Stimulated activated CD4-positive, alpha-beta T cell treated with anti-CD3 and anti-CD28 coated beads, Interleukin-1b, Interleukin-23, amount 100 ng/mL, for 48 hours (primary cell): ENCODE measurements at places on chromosomes 1 and 21.

DNA sequence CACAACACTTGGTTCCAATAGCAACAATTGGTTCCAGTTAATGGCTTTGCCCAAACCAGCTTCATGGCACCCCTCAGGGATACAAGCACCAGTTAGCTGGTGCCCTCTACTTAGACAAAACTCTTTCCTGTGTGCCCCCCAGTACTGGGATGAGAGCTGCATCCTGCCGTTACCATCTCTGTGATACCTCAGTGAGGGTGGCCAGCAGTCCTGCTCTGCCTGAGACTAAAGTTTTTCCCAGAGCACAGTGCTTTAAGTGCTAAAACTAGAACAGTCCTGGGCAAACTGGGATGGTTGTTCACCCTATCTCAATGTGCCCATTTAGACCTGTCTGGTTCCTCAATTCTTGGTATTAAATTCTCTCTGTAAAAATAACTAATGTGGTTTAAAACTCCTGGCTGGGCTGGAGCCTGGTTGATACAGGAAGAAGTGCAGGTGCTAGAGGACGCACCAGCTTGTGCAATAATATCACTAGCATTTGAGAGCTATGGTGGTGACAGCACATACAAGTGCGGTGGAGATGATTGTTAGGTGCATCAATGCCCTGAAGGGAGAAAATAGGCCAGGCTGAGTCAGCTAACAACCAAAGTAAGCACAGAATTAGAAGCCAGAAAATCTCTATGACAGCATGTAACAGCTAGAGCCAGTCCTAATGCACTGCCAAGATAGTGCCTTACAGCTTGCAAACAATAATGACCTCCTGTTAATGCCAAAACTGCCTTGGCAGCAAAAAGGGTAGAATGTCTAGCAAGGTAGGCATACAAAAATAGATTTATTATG, 179.8 kb upstream of the GALNT2 start:
- no peak for DNase-seq

DNA sequence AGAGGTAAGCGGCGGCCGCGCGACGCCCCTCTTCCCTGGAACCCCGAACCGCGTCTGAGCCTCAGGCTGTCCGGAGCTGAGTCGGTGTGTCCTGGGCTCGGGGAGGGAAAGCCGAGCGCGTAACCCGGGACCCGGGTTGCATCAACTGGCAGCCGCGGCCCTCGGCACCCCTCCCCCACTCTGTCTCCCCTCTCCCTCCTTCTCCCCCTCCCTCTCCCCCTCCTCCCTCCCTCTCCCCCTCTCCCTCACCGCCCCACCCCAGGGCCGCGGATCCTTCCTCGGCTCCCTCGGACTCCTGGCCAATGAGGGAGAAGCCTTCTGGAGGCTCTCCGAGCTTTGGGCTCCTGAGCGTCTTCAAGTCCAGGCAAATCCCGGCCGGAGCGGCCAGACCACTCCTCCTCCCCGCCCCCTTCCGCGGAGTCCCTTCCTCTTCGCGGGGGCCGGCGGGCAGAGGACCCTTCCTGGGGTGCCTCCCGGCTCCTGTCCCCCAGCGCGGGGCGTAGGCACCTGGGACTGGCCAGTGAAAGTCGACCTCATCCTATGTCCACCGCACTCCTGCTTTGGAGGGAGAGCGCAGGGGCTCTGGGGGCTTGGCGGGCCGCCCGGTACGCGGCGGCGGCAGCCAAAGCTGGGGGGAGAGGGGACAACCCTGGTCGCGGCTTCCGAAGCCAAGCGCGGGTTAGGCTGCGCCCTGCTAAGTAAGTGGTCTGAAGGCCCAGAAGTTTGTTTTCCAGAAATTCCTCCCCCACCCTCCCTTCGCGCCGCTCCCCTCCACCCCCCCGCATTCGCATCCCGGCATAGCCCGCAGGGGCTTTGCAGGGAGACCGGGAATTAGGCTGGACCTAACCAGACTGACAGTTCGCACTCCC, 850 bp downstream of the SESN2 start:
- DNase-seq: peak; percentile 30

GRCh38 chr1:91672601-91673161, 172.0 kb downstream of the CDC7 start:
- DNase-seq: peak; percentile 41

- peak; percentile 52 for DNase-seq
These were observed 5.9 kb downstream of the SOD1 start for GRCh38 chr21:31665397-31665796.

DNA sequence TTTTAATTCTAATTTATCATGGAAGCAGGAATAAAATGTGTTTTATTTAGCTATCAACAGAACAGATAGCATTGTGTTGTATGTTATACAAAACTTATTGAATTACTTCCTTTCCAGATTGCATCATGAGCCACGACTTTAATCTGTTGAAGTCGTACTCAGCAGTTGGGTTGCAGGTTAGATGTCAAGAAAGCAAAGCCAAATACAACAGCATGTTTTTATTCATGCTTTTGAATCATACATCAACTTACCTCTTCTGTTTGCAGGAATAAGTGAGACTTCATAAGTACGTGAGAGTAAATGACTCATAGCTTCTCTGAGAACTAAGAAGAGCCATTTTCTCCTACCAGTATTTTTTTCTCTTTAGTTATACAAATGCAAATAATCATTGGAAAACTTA, 110.8 kb upstream of the ADGRL4 start:
- no peak for DNase-seq

GRCh38 chr21:33395891-33396331, 7.3 kb upstream of the IFNGR2 start:
- no peak for DNase-seq

GRCh38 chr1:109874445-109874844, 36.2 kb upstream of the CSF1 start:
- no peak for DNase-seq

- DNase-seq: no peak
These were observed 16.9 kb downstream of the TCEANC2 start for GRCh38 chr1:54070171-54070837.

GRCh38 chr1:228552596-228553176, 65.5 kb downstream of the RNF187 start:
- DNase-seq: no peak

GRCh38 chr1:180177931-180178330, 23.3 kb downstream of the QSOX1 start:
- DNase-seq: no peak

- DNase-seq: no peak
These were observed 65.6 kb downstream of the GRIK3 start for GRCh38 chr1:36968730-36969129.

GRCh38 chr1:150257624-150258585, at the start of gene CA14:
CA14 (plus strand) TSS chr1:150257774; CDS start chr1:150258129, 355 bp downstream.
- no peak for DNase-seq

DNA sequence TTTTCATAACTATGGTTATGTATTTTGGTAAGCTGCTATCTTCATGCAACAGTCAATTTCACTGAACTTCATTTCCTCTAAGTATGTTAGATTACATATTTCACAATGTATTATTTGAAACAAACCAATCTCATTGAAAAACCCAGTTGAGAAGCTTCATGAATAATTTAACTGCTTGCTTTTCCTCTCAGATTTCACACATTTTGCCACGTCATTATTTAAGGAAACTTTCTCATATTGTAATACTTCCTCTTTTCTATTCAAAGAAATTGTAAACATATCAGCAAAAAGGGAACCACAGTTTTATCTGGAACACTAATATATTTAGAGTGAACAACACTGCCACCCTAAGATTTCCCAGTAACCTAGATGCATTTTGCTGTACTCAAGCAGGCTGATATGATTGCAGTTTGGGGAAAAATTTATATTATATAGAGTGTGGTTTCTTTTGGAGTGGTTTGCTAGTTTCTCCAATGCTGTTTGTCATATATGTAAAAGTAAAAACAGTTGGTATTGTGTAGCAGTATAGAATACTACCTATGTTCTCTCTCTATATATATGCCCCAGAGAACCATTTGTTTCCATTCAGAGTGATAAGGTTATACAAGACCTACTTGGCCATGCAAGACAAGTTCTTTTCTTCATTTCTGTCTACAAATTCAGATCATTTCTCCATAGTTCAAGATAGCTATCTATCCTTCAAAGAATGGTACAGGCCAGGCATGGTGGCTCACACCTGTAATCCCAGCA, 28.4 kb upstream of the AHCTF1 start:
- no peak for DNase-seq

DNA sequence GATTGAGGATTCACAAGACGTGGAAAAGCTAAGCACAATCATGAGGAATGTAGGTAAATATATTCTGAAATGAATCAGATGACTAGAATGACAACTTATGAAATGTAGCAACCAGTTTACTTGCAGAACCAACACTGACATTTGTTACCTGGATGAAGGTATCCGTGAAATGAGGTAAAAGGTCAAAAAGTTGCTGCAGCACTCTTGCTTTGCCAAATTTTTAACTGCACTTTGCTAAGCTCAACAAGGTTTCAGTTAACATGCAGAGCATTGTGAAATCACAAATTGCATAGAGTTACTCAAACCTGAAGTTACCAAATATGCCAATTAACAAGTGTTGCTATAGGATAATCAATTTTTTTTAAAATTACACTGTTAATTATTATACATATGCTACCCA, 1280.1 kb downstream of the KCNT2 start:
- DNase-seq: no peak

GRCh38 chr1:27588256-27589232, 15.4 kb downstream of the AHDC1 start:
- no peak for DNase-seq

DNA sequence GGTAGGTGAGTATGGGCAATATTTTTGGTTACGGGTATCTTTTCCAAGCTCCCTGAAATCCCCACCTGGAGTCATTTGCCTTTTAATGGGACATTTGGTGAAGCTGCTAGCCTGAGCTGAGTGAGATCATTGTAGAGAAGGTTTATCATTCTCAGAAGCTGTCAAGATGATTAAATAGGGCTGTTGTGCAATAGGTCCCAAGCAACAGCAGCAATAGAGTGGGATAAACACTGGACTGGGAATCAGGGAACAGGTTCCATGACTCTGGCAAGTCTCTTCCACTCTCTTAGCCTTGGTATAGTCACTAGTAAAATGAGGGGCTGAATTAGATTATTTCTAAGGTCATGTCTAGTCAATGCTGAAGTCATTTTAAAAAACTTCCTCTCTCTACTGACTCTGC, 30.3 kb upstream of the FAM78B start:
- DNase-seq: no peak

GRCh38 chr1:15328351-15329103, 81.2 kb upstream of the EFHD2 start:
- no peak for DNase-seq

GRCh38 chr1:107538502-107538901, 397.7 kb downstream of the NTNG1 start:
- no peak for DNase-seq

GRCh38 chr1:225260319-225260718, 167.5 kb downstream of the LBR start:
- DNase-seq: no peak

GRCh38 chr1:77031106-77031662, 163.9 kb downstream of the ST6GALNAC5 start:
- DNase-seq: no peak

GRCh38 chr1:40592107-40592803, 60.8 kb downstream of the ZNF684 start:
- no peak for DNase-seq

GRCh38 chr1:151596166-151596953, 15.5 kb upstream of the SNX27 start:
- DNase-seq: no peak

DNA sequence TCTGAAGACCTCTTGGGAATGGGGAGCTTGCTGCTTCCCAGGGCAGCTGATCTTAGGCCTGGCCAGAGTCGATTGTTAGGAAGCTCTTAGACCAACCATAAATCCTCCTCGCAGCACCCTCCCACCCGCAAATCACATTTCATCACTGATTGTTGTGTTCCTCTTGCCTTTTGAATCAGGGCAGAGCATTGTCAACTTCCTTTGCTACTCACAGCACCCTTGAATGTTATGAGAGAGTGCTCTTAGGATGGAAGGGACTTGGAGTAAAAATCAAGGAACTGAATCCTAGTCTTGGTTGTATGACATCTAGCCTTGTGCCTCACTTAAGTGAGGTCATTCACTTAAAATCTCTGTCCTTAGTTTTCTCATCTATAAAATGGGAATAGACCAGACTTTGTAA, 3.0 kb downstream of the VASH2 start:
- no peak for DNase-seq

DNA sequence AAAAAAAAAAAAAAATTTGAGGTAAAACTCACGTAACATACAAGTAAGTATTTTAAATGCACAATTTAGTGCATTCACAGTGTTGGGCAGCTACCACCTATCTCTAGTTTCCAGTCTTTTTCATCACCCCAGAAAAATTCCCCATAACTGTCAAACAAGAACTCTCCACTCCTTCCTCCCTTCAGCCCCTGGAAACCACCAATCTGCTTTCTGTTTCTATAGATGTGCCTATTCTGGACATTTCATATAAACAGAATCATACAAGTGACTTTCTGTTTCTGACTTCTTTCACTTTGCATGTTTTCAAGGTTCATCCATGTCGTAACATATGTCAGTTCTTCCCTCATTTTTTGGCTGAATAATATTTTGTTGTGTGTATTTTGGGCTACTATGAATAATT, 24.9 kb upstream of the ETS2 start:
- no peak for DNase-seq

GRCh38 chr21:42829417-42829816, 49.9 kb downstream of the WDR4 start:
- no peak for DNase-seq

DNA sequence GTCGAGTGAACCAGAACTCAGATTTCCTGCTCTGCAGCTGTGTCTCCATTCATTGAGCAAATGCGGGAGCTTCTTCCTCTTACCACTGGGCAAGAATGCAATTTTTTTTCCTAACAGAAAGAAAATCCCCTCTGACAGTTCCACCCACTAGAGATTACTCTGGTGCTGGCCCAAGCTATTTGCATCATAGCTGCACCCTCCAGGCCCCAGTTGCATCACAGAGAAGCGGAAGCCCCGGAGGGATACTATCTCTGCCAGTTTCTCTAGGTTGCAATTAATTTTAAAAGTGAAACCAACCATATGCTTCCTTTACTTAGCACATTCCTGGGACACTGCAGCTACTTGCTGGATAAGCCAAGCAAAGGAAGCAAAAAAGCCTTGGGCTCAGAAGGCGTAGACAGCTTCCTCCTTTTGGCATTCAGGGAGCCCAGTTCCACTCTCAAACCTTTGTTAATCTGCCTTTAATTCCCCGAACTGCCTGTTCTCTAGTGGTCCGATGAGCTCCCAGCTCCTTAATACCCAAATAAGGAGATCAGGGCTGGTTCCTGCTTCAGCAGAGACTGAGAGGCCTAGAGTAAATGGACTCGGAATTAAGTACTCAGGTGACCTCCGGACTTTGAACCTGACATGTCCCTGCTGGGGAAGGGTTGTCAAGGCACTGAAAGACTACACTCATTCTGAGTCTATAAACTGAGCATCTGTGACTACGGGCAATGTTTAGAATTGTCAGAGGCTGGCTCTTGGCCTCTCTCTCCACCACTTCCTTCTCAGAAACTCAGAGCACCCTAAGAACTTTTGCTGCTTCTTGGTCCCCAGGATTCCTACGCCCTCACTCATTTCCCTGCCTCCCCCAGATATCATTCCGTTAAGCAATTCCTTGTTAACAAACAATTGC, 72.5 kb upstream of the TNFSF18 start:
- DNase-seq: no peak
